ENCODE measurements at places on chromosomes 7 and 10.

GRCh38 chr7:2523461-2523936 is 3.9 kb downstream of the LFNG start:
- no peak for DNase-seq

GRCh38 chr7:142772051-142772450 is 1.3 kb downstream of the PRSS2 start:
- DNase-seq = no peak

DNA sequence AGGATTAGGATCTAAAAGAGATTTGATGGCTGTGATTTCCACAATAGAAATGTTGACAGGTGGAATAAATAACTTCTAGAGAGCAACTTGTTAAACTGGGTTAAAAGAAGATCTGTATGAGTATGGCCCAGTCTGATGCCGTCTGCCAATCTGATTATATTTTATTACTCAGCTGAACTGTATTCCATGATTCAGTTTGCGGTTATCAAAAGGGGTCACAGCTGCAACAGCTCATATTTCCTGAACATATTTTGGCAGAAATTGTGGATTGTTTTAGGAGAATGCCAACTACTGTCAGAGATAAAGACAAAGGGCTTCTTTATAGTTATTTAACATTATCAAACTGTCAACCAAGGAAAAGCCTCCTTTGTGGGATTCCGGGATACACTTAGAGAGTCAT is 244.8 kb upstream of the MINDY3 start:
- DNase-seq = no peak

GRCh38 chr10:89392974-89393373 is 551 bp downstream of the IFIT1 start:
- no peak for DNase-seq

GRCh38 chr10:70913191-70913892 is 25.0 kb upstream of the PCBD1 start:
- DNase-seq = no peak

DNA sequence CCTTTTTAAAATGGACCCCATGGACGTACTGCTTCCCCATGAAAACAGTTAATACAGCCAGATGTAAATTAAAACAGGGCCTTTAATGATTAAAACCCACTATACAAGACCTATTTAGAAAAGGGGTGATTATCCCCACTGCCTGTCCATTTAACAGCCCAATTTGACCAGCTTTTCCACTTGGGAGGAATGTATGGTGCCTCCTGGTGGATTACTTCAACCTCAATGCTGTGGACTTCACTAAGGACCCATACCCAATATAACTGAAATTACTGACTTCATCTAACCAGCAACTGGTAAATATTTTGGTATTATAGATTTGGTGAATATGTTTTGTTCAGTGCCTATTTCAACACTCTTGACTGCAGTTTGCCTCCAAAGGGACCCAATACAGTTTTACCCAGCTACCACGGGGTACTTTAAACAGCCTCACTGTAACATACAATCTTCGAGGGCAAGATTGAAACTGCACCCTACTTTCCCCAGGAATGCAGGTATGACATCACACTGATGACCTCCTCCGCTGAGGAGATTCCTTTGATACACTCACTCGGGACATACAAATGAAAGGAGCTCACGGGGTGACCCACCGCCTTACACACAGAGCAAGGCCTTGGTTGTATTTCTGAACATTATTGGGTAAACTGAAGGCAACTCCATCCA is 192.8 kb downstream of the DNAJC1 start:
- DNase-seq = no peak

GRCh38 chr7:136585954-136586670 is 282.3 kb upstream of the CHRM2 start:
- DNase-seq = no peak

- no peak for DNase-seq
Observed at GRCh38 chr10:43084812-43085211, 7.9 kb downstream of the RET start.

DNA sequence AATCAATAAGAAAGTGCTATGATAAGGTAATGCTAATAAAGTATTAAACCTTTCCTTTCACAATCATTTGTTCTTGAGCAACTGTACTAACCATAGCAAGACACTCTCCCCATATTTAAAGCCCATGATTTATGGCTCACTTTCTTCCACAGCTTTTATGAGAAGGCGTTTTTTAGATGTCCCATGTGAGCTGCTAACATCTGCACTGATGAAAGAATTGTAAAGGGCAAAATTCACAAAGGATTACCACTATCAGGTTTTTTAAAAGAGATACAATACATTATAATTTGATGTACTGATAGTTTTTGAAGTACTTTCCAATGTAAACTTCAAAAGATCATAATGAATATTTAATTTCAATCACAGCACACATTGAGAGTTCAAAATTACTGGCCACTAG is 75.7 kb downstream of the RNLS start:
- no peak for DNase-seq

- DNase-seq = no peak
Observed at GRCh38 chr10:21808550-21808949, 195.0 kb downstream of the DNAJC1 start.

GRCh38 chr10:118041316-118041715 is 5.4 kb downstream of the RAB11FIP2 start:
- DNase-seq = no peak

GRCh38 chr7:4815121-4815520 is 39.7 kb downstream of the AP5Z1 start:
- no peak for DNase-seq

DNA sequence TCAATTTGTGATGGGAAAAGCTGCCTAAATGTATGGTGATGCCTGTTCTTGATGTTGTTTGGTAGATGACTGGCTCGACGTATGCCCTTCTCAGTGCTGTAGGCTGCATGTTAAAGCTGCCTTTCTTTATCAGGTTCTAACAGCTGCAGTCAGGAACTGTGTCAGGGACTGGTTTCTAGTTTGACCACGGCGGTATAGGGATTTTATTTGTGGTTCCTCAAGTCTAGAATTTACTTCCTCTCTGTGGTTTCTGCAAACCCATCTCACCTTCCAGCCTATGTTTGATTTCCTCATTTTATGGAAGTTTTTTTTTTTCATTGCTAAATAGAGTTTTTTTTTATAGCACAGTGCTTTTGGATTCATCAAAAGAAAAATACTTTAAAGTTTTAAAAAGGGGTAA is 26.5 kb downstream of the LMTK2 start:
- DNase-seq = no peak

- DNase-seq = no peak
Observed at GRCh38 chr7:148626828-148627227, 36.3 kb downstream of the C7orf33 start.

- no peak for DNase-seq
Observed at GRCh38 chr7:47544416-47544815, 37.5 kb downstream of the TNS3 start.

DNA sequence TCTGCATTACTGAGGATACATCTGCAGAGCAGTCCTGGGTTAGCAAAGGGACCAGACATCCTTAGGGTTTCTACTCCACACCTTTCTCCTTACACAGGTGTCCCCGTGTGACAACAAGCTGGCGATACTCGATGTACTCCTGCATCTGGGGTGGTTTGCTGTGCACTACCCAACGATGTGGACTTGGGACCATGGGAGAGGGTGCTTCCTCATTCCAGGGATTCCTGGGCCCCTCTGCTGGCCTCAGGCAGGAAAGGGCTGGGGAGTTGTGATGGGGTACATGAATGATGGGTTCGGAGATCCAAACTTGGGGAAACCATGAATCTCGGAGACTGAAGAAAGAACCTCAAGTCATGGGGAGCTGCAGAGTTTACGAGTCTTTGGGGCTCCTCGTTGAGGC is 179.6 kb upstream of the GALNT17 start:
- no peak for DNase-seq

GRCh38 chr7:16801579-16801978 is 3.2 kb downstream of the AGR2 start:
- DNase-seq = no peak

DNA sequence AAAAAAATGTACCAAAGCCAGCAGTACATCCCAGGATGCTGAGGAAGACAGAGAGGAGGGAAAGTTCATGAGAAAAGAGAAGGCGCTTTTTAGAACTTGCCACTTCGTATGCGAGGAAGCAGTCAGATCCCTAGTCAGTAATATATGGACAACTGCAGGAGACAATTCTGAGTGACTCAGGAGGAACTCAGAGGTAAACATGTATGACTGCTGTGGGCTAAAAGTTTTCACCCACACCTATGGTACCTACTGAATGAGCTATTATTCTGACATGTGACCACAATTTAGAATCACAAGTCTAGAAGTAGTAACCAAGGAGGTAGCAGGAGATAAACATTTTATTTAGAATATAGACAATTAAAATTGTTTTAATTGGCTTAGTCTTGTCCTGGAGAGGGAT is 126.5 kb downstream of the ICA1 start:
- no peak for DNase-seq

DNA sequence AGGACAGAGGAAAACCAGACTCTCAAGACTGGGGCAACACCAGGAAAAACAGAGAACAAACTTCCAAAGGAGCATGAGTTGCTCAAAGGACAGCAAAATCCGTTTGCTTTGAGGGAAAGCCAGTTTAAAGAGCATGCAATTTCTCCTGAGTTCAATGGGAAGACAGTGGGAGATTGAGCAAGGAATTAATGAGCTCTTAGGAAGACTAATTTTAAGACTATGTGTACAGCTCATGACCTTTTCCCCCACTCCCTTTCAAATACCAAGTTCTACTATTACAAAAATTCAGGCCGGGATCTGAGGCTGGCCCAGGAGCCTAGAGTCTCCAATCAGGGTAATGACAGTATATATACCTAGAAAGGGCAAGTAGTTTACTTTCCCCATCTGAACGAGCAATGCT is 79.2 kb downstream of the EPDR1 start:
- no peak for DNase-seq

DNA sequence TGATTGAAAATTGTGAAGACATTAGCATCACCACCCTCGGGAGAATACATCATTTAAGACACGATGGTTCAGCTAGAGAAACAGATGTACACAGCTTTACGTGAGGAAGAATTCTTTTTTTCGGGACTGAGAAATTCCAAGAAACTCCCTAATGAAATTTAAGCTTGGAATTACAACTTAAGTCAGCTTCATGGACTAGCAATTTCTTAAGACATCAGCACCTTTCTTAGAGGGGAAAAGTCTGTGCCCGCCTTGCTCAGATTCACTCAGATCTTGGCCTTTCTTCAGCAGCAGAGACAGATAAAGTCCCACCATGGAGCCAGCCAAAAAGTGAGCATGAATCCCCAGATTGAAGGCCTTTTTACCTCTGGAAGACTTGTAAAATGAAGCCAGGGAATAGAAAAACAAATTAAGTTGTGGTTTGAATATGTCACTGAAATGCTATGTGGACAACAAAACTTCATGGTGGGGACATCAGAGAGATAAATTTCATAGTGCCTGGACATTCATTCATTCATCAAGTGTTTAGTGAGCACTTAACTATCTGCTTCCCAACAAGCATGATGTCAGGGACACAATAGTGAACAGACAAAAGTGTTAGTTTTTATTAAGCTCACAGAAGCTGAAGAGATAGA is 32.1 kb downstream of the PRKG1 start:
- DNase-seq = no peak

DNA sequence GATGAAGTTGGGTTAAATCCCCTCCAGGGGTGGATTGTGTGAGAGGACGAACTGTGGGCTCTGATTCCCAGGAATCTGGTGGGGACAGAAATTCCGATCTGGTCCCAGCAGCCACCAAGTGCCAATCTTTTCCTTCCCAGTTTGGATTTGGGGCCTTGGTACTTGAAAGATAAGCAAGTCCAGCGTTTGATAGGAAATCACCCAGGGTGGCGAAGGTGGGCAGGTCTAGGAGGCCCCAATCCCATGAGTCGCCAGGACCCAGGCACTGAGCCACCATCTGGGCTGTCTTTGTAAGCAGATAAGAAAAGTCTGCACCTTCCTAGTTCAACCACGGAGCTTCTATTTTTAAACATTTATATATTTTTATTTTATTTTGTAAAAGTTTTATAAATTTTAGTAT is 122.6 kb upstream of the LSM8 start:
- DNase-seq = no peak

- DNase-seq = no peak
Observed at GRCh38 chr10:13528123-13528874, 515 bp downstream of the BEND7 start.

GRCh38 chr7:101058355-101058754 is 26.9 kb upstream of the TRIM56 start:
- peak; percentile 21 for DNase-seq

DNA sequence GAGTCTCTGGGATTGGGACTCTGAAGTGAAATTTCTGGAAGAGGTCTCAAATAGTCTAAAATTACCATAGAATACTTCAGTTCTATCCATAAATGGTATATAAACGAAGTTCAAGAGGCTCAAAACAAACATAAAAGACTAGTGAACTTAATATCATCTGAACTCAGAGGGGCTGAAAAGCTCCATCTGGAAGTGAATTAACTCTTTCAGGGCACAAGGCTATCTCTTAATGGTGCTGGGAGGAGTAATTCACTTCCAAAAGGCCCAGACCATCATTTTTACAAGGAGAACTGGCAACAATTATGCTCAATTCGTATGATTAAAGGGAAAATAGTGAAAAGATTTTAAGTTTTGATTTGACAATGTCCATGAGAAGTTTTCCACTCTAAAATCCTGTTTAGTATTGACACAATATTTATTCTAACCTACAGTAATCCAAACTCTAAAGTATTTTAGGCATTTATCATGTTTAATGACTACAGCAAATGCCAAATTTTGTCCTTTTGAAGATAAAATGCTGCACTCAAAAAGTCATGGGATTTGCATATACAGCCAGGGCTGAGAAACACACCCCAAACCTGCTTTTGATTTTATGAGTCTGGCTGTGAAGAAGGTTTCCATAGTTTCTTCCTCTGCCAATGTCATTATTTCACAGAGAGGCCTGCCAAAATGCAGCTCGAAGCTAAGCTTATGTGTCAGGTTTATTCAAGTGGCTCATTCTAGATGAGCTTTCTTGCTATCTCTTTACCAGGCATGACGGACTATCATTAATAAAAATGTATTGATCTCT is 143.9 kb downstream of the HIBADH start:
- DNase-seq = no peak

DNA sequence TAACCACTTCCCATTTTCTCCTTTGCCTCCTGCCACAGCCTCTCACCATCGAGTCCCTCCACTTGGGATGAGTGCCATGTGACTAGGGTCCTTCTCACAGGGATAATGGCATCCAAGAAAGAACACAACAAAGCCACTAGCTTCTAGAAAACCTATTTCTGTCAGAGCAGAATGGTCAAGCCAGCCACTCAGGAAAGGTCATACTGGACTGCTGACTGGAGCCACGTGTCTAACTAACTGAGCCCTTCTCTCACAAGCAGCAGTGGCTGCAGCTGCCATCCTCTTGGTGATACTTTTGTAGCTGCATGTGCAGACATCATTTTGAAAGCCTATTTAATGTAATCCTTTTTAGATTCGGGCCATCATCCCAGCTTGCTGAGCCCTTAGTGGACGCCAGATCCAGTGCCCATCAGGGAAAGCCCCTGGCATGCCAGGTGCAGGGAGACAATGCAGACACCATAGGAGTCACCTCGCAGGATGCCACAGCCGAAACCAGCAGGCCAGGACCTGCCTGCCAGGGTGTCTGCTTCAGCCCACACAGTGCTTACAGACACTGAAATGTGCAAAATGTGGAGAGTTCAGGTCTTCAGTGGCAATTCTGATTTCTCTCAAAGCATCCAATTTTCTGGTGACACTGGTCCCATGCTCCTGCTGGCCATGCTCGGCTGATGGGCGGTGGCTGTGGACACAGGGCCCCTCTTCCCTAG is 98.3 kb upstream of the DDC start:
- no peak for DNase-seq

Measured in stimulated activated CD4-positive, alpha-beta T cell treated with anti-CD3 and anti-CD28 coated beads, Interleukin-1b, Interleukin-23, amount 100 ng/mL, for 1 hour (primary cell).